Activated CD8-positive, alpha-beta memory T cell treated with anti-CD3 and anti-CD28 coated beads for 4 hours (primary cell): ENCODE measurements at places on chromosomes 7 and 10.

DNA sequence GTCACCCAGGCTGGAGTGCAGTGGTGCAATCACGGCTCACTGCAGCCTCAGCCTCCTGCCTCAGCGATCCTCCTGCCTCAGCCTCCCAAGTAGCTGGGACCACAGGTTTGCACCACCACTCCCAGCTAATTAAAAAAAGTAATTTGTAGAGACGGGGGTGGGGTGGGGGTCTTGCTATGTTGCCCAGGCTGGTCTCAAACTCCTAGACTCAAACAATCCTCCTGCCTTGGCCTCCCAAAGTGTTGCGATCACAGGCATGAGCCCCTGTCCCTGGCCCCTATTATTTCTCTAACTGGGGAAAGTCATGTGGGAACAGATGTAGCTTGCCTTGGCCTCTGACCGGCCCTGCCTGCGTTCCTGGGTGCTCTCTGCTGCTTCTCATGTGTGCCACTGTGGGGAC lies 178.7 kb downstream of the RNF216 start:
- DNase-seq = no peak

GRCh38 chr7:135238112-135238744 lies 4.6 kb downstream of the STRA8 start:
- DNase-seq = no peak

- no peak for DNase-seq
Observed at GRCh38 chr7:74006032-74006431, 21.9 kb upstream of the ELN start.

DNA sequence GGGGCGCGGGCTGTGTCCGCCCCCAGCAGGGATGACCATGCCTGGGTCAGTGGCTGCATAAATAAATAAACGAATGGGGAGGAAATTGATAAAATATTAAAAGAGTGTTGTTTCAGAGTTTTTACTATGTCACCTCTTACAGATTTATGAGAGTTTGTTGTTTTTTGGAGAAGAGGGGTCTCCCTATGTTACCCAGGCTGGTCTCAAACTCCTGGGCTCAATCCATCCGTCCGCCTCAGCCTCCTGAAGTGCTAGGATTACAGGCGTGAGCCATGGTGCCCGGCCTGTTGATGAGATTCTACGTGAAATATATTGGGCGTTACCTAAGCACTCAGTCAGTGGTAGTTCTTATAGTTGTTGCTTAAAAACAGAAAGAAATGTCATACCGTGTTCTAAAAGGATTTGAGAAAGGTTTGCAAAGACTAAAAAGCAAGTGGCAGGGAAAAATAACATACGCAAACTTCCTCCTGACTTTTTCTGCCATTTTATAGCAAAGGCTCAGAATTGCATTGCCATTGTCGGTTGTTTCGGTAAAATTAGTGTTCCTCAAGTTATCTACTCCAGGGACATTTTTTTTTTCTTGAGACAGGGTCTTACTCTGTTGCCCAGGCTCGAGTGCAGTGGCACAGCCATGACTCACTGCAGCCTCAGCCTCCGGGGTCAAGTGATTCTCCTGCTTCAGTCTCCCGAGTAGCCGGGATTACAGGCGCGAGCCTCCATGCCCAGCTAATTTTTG lies 39.5 kb upstream of the FOXK1 start:
- DNase-seq = no peak

DNA sequence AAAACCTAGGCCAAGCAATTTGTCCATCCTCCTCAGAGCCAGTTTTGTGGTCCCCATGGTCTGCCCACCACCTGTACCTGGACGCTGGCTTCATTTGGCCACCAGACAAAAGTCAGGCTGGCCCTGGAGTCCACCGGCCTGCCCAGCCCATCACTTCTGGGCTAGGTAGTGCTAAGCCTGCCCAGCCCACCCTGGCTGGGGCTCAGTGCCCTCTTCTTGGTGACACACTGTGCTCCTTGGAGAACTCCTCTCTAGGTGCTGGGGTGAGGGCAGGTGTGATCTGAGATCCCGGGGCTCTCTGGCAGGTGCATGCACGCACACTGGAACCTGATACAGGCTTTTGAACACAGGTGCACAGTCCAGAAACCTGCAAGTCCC lies 1.1 kb downstream of the AIFM2 start:
- DNase-seq = no peak

DNA sequence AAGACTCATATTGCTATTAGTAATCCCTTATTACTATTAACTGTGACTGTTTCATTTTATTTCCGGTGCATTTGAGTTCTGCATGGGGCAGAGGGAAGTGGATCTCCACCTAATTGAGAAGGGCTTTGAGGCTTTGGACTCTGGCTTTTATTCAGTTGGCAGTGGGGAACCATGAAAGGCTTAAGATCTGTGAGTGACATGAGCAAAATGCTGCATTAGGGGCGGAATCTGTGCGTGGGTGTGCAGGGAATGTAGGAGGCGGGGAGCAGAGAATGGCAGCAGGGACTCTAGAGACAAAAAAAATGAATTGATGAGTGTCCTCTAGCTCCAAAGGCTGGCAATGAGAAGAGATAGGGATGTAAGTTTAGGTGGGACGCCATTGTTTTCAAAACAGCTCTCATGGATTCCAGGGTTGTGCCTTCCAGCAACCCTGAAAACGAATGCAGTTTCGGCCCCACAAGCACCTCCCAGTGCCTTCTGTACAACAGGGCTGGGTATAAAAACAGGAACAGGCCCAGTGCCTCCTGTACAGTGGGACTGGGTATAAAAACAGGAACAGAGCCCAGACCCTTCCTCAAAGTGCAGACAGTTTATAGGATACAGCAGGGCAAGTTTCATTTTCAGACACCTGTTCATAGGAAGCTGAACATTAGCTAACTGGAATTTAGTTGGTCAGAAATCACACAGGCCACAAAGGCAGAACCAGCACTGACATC lies 663.3 kb upstream of the FOXK1 start:
- no peak for DNase-seq

- peak; percentile 0 for DNase-seq
Observed at GRCh38 chr10:80664071-80664680, 126.5 kb downstream of the SH2D4B start.

DNA sequence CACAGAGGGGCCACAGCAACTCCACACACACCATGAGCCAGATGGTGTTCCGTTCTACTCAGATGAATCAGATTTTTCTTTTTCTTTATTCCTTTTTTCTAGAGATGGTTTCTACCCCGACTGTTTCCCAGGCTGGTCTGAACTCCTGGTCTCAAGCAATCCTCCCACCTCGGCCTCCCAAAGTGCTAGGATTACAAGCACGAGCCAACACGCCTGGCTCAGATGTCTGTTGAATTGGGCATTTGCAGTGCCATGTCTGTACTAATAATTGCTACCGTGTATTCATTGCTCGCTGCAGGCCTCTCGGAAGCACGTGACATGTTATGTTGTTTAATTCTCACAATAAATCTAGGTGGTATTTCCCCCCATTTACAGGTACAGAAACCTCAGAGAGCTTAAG lies 67.2 kb downstream of the RABGEF1 start:
- no peak for DNase-seq

DNA sequence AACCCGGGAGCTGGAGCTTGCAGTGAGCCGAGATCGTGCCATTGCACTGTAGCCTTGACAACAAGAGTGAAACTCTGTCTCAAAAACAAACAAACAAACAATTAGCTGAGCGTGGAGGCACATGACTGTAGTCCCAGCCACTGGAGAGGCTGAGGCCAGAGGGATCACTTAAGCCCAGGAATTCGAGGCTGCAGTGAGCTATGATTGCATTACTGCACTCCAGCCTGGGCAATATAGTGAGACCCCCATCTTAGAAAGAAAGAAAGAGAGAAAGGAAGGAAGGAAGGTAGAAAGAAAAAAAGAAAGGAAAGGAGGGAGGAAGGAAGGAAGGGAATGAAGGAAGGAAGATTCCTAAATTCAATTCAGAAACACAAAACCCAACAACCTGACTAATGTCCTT lies 141.3 kb upstream of the TNRC18 start:
- DNase-seq = no peak

GRCh38 chr7:11127114-11127785 lies 153.6 kb downstream of the PHF14 start:
- no peak for DNase-seq

- no peak for DNase-seq
Observed at GRCh38 chr10:69663369-69663947, 33.4 kb downstream of the FAM241B start.

DNA sequence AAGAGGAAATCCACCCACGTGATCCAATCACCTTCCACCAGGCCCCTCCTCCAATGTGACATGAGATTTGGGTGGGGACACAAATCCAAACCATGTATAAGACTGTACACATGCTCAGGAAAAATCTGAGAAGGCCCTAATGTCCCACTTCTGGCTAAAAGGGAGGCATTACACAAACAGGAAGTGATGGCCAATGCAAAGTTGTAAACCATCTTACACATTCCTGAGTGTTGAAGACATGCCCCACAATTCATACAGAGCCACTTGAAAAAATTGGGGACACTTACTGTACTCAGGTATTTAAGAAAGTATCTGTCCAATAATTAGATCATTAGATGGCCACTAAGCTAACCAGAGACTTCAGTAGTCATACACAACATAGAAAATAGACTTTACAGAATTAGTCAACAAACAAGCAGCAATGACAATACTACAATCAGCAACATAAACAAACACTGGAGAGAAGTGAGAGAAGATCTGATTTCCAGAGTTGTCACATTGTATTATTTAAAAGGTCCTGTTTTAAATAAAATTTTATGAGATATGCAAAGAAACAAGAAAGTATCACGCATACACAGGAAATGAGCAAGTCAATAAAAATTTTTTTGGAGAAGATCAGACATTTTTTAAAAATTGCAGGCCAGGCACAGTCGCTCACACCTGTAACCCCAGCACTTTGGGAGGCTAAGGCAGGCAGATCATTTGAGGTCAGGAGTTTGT lies 143.3 kb downstream of the DGKI start:
- no peak for DNase-seq

DNA sequence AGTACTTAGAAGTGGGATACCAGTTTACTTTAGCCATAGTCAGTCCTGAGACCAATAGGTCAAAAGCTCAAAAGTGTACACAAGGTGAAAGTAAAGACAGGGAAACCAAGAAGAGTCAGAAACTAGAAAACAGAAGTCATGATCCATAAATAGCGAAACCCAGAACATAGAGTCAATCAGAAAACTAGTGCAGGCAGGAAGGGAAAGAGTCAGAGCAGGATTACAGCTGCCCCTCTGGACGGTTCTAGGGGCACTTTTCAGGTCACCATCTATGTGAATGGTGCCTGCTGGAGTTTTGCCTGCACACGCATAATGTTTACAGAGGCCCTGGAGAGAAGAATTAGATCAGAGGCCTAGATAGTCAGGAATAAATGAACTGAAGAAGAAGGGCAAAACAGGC lies 22.4 kb upstream of the DMTF1 start:
- DNase-seq = no peak

DNA sequence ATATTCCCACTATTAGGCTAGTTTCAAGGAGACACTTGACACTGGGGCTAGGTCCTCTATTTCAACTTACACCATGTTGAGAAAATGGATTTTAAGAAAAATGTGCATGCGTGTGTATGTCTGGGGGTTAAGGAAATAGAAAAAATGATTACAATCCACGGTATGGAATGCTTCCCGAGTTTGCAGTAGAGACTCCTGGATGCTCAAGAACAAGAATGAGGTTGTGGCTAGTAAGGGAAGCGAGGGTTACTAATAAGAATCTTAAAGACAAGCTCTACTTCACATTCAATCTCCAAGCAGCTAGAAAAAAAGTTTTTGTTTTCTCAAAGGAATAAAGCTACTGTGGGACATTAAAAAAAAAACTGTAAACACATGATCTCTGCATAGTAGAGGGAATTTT lies 54.7 kb downstream of the ANK3 start:
- DNase-seq = no peak

GRCh38 chr10:113982296-113982695 lies 61.4 kb upstream of the ADRB1 start:
- DNase-seq = no peak

- no peak for DNase-seq
Observed at GRCh38 chr7:127732306-127732705, 80.3 kb downstream of the SND1 start.

DNA sequence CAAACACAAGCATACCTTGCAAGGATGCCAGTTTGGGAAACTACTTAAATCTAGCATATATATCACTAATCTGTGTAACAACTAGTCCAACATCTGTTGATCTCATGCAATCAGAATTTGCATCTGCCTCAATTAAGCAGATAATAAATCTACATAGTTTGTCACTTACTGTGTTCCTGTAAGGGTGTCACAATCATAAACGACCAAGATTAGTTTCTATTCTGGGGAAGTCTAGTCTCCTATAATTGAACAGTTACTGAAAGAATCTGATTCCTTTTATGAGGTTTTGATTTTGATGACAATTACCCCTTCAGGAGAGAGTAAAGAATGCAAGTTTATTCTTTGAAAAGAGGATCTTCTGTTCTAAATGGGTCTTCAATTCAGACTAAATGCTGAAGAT lies 85.5 kb upstream of the LRRN3 start:
- DNase-seq = no peak

- no peak for DNase-seq
Observed at GRCh38 chr7:19852192-19852591, 78.8 kb upstream of the TMEM196 start.

GRCh38 chr7:51316666-51317581 lies at the start of gene COBL:
COBL (minus strand) TSS chr7:51316809; CDS start chr7:51316633, 176 bp downstream.
- no peak for DNase-seq

GRCh38 chr10:105398202-105398601 lies 757.1 kb downstream of the SORCS3 start:
- DNase-seq = no peak

- no peak for DNase-seq
Observed at GRCh38 chr10:131267814-131268095, 43.8 kb downstream of the TCERG1L start.

DNA sequence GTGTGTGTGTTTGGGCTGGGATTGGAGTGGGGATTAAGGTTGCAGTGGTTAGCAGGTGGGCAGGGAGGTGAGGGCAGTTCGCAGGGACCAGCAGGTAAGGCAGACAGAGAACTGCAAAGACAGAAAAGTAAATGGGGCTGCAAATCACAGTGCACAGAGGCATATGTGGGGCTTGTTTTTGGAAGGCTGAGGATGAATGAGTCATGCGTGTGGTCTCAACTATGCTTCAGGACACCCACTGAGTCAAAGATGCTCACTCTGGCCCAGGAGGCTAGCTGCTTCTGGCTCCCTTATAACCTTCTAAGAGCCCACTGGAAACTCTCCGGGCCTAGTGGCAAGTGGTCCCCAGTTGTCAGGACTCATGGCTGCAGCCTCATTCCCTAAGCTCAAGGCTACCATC lies 118.2 kb downstream of the ZNF248 start:
- DNase-seq = no peak

DNA sequence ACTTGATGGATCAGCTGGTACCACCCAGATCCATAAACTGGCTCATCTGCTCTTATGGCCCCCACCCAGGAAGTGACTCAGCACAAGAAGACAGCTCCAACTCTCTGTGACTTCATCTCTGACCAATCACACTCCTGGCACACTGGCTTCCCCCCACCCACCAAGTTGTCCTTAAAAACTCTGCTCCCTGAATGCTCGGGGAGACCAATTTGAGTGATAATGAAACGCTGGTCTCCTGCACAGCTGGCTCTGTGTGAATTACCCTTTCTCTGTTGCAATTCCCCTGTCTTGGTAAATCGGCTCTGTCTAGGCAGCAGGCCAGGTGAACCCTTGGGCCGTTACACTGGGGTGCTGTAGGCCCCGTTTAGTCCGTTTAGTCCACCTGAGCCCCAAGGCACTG lies 23.4 kb upstream of the BNIP3 start:
- DNase-seq = no peak

GRCh38 chr10:75220274-75220673 lies 9.7 kb downstream of the VDAC2 start:
- no peak for DNase-seq

GRCh38 chr10:58444876-58445275 lies 59.7 kb downstream of the TFAM start:
- no peak for DNase-seq

GRCh38 chr7:26369593-26369992 lies 77.9 kb downstream of the SNX10 start:
- no peak for DNase-seq

GRCh38 chr10:33600381-33600780 lies 265.9 kb upstream of the NRP1 start:
- no peak for DNase-seq
